WERI-Rb-1 (cell line): ENCODE measurements at places on chromosomes 13 and 19.

DNA sequence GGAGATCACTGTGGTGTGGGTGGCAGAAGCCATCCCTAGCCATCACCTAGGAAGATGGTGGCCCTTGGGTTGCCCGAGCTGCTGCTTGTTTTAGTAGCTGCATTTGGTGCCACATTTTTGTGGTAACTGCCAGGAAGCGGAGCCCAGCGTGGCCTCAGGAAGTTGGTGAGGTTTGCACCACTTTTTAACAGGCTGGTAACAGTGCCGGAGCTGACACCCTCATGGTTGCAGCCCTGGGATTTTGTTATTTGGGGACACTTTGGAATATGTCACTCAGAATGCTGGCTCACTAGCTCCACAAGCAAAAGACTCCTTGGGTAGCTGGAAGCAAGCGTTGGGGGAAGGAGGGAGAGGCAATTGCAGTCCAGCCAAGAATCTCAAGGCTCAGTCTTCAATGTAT is 22.1 kb downstream of the ACTN4 start:
- no peak for DNase-seq

DNA sequence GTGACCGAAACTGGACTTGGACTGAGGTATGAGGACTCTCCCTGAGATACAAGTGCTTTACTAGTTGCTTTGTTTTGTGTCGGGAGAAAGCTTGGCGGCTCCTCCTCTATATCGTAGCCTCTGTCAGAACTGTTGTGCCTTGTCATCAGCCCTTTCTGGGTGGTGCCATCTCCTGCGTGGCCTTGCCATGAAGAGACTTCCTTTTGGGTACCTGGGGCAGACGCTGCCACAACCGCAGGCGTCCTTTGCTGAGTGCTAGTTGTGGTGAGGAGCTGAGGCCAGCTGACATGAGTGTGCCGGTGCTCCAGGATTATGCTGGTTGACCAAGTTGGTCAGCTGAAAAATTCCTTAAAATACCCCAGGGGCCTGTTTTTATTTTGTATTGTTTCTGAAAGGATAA is 124.5 kb downstream of the AKAP11 start:
- DNase-seq: no peak

DNA sequence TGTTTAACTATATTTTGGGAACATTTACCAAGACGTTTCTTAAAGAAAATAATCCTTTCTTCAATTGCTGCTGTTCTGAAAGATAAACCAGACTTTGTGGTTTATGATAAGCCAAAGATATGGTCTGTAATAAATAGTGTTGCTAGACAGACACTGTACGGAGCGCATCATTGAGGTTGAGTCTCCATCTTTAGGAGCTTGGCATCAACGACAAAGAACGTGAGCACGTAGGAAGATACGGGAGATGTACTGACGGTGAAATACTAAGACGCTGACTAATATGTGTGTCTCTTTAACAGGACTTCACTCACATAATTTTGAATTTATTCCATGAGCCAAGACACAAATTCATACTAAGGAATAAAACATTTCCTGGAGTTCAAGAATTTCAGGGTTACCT is 16.2 kb downstream of the TEX29 start:
- DNase-seq: no peak

- no peak for DNase-seq
These were observed 94.8 kb downstream of the TEX29 start for GRCh38 chr13:111415246-111415645.

DNA sequence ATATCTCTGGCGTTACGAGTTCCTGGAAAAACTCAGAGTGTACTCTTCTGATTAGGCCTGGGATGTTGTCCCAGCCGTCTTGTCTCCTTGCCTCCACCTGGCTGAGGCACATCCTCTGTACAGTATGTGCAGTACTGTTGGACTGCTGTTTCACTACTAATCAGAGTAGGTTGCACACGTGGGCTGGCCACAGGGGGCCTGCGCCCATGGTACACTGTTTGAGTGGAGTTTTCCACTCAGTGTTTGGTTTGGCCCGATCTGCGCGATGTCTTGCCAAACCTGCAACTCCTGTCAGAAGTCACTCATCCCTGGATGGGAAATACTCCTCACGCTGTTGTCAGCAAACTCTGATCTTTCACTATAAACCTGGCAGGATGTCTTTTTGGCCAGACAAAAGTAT is 189.6 kb upstream of the CSNK1A1L start:
- no peak for DNase-seq

- DNase-seq: no peak
These were observed at the start of gene MEDAG for GRCh38 chr13:30905932-30906383. Gene MEDAG, plus strand, starts transcription at chr13:30906271. Its CDS starts 245 bp downstream, at chr13:30906516.

- DNase-seq: peak; percentile 44
These were observed 104.2 kb upstream of the IPO5 start for GRCh38 chr13:97849305-97849704.

DNA sequence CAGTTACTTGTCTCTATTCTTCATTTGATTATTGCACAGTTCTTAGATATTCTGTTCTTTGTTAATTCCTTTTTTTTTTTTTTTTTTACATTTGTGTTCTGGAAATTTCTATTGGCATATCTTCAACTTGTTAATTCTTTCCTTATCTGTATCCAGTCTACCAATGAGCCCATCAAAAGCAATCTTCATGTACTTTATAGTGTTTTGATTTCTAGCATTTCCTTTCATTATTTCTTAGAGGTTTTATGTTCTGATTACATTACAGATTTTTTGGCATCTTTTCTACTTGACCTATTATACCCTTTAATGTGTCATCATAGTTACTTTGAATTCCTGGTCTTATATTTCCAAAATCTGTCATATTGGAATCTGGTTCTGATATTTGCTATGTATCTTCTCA is 2194.8 kb downstream of the PCDH9 start:
- no peak for DNase-seq
